ENCODE measurements at places on chromosomes 7 and 10.

GRCh38 chr10:48683868-48684267 lies 805 bp upstream of the WDFY4 start:
- H3K27me3 ChIP-seq, result no peaks in the 10 kb centered on the region
- H3K4me1 ChIP-seq, result no peaks in the 10 kb centered on the region
- no peak for DNase-seq
- H3K4me3 ChIP-seq, result no peak overlapping the region
- no peak overlapping the region for H3K27ac ChIP-seq

DNA sequence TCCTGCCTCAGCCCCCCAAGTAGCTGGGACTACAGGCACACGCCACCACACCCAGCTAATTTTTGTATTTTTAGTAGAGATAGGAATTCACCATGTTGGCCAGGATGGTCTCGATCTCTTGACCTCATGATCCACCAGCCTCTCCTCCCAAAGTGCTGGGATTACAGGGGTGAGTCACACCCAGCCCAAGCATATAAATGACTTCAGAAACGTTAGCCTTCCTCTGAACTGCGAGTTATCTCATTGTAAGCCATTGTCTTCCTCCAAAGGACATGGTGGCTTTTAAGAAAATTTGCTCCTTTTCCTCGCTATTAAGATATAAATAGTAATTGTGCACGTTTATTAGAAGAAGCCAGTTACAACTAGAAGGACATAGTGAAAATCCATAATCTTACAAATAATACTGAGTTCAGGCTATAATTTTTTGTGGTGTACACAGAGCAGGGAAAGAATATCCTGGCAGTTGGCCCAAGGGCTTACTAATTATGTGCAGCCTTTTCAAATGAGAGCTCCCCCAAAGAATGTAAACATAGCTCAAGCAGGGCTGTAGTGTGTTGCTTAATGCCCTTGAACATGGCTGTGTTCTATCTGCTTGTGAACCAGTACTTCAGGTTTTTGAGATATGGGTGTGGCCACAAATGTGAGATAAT lies 495.8 kb downstream of the PARD3 start:
- no peak overlapping the region for H3K4me3 ChIP-seq
- peak; percentile 55 for DNase-seq
- H3K27me3 ChIP-seq, result no peaks in the 10 kb centered on the region
- no peaks in the 10 kb centered on the region for H3K4me1 ChIP-seq

DNA sequence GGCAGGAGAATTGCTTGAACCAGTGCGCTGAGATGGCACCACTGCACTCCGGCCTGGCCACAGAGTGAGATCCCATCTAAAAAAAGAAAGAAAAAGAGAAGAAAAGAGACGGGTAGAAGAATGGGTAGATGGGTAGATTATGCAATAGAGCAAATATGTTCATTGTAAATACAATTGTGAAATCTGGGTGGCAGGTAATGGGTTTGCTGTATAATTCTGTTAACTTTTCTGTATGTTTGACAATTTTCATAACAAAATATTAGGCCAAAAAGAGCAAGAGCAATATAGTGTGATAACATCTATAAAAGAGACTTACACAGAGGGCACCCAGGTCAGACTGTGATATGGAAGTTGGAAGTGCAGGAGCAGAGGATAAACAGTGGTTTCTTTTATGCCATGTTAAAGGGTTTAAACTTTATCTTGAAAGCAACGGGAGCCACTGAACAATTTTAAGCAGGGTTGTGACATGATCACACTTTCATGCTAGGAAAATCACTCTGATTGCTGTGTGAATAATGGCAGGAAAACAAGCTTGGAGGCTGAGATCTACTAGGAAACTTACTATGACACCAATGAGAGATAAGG lies 6.7 kb upstream of the COL28A1 start:
- no peak overlapping the region for H3K4me3 ChIP-seq
- no peaks in the 10 kb centered on the region for H3K27me3 ChIP-seq
- H3K4me1 ChIP-seq, result no peaks in the 10 kb centered on the region
- DNase-seq, result no peak

DNA sequence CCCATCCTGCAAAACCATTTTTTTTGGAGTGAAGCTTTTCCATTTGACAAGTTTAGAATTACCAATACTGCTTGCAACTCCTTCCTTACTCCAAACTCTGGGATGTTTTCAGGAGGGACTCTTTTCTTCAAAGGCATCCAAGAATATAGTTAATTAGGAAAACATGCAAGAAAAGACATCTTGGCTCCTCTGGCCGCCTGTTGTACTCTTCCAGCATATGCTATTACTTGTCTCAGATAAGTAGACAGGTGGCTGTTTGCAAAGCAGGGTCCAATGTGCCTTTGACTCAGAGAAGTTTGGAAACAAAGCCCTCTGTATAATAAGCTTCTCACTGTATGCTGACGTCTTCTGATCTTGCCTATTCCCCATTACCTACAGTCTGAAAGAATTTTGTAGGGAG lies 746.5 kb downstream of the AUTS2 start:
- H3K4me3 ChIP-seq, result no peak overlapping the region
- no peak for DNase-seq
- H3K27me3 ChIP-seq, result no peaks in the 10 kb centered on the region
- H3K36me3 ChIP-seq, result no peaks in the 10 kb centered on the region

GRCh38 chr7:129779602-129780256 lies 168.2 kb downstream of the NRF1 start:
- H3K4me1 ChIP-seq, result peaks cover 29% of the 10 kb centered on the region
- H3K36me3 ChIP-seq, result no peaks in the 10 kb centered on the region
- DNase-seq, result no peak
- H3K27me3 ChIP-seq, result peaks cover 67% of the 10 kb centered on the region
- no peak overlapping the region for H3K27ac ChIP-seq
